ENCODE measurements at places on chromosomes 6 and 20. TPM values are rescaled to one million over a fixed set of nuclear protein-coding genes. Genes with fewer than 3 reads are reported as not detected.

The RCAN2 gene
- 210 TPM for total RNA-seq

The WFDC6 gene
- total RNA-seq = not detected

The RIPPLY2 gene
- not detected for total RNA-seq

The NAA20 gene
- 32.2 TPM for total RNA-seq

The EGFL8 gene
- 5.2 TPM for total RNA-seq

The NOX3 gene
- not detected for total RNA-seq

The WRNIP1 gene
- total RNA-seq = 53.5 TPM

The BCAS4 gene
- total RNA-seq = 2.2 TPM

The SLC52A3 gene
- 2.6 TPM for total RNA-seq

The ISM1 gene
- total RNA-seq = 0.59 TPM

The C6orf163 gene
- total RNA-seq = 1.5 TPM

The DYNLT2 gene
- 0.33 TPM for total RNA-seq

The B3GAT2 gene
- total RNA-seq = 0.07 TPM

The IYD gene
- total RNA-seq = not detected

The CLDN20 gene
- total RNA-seq = not detected

Data from right atrium auricular region (tissue), 2 donors.